ENCODE measurements at places on chromosomes 5 and 9.

GRCh38 chr5:142316681-142317080, 8.1 kb downstream of the SPRY4 start:
- no peak for DNase-seq

DNA sequence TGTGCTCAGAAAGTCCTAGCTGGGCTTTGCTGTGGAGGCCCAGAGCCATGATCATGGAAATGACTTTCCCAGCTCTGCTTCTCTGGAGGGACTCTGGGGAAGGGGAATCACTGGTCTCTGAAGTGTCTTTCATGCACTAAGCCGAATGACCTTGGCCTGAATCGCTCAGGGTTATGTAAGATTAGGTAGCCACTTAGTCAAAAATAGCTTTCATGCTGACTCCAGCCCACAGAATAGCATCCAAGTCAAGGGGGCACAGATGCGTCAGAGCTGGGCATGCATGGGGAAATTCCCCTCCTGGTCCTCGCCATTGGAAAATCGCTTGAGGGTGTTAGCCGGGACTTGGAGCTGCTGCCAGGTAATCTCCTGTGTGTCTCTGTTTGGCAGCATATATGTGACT, 36.1 kb upstream of the PPARGC1B start:
- DNase-seq = no peak

DNA sequence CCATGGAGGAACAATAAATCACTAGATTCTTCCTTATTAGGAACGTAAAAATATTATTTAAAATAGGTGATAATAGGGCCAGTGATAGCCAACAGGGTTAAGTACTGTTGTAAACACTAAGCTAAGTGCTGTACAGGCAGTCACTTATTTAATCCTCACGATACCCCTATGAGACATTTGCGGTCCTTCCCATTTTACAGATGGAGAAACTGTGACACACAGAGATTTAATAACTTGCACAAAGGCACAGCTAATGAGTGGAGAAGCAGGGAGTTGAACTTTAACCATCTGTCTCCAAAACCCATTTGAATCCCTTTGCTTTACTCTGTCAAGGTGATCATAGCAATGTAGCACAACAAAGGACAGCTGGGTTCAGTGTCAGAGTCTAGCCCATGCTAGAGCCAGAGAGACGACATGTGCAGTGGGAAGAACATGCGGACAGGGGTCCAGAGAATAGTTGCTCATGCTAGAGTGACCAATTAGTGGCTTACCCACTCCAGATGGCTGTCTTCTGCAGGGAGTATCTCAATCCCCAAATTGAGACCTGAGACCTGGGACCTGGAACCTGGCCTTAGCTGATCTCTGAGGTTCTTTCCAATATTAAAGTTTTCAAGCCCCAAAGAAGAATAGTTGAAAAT, 28.9 kb downstream of the STXBP1 start:
- no peak for DNase-seq

DNA sequence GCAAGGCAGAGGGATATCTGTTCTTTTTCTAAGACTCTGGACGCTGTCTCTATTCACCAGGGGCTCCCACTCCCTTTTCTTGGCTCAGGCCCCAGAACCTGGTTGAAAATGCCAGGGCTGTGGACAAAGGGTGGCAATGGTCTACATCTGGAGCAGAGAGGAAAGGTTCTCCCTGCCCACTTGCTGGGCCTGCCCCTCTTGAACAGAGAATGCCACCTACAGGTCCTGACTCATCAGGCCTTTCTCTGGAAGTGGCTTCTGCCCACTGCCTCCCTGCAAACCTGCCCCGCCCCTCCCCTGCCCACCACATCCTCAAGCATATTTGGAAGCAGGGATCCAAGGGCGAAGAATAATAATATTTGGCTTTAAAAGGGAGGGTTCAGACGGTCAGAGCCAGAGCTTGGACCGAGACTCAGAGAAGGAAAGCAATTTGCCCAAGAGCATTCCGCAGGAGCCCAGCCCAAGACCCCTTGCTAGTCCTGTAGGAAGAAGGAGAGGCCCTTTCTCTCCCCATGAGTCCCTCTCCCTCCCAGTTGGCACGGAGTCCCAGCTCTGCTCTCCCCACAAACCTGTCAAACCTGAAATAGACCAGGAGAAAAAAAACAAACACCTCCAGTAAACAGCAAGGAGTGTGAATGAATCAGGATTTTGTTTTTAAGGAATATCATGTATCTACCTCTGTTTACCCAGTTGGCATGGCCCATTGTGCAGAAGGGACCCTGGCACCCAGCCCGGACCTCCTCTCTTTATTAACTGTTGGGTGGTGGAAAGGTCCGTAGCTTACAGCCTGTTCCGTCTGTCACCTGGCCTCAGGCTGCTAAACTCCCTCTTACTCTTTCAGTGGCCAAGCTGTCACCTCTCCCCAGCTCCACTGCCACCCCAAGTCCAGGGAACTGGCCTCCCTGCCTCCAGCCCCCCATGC, 37.7 kb upstream of the STXBP1 start:
- DNase-seq = no peak

- DNase-seq = no peak
These were observed 2030.6 kb upstream of the NUDT12 start for GRCh38 chr5:105593011-105593760.

DNA sequence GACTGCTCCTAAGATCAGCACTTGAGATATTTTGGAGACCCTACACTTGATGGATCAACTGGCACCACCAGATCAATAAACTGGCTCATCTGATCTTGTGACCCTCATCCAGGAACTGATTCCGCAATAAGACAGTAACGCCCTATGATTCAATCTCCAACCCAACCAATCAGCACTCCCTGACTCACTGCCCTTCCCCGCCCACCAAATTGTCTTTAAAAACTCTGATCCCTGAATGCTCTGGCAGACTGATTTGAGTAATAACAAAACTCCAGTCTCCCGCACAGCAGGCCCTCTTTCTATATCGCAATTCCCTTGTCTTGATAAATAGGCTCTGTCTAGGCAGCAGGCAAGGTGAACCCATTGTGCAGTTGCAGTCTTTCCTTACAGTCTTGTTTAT, 677.0 kb downstream of the LRRC70 start:
- DNase-seq = no peak

GRCh38 chr5:60604771-60605170, 95.2 kb downstream of the DEPDC1B start:
- DNase-seq = no peak

DNA sequence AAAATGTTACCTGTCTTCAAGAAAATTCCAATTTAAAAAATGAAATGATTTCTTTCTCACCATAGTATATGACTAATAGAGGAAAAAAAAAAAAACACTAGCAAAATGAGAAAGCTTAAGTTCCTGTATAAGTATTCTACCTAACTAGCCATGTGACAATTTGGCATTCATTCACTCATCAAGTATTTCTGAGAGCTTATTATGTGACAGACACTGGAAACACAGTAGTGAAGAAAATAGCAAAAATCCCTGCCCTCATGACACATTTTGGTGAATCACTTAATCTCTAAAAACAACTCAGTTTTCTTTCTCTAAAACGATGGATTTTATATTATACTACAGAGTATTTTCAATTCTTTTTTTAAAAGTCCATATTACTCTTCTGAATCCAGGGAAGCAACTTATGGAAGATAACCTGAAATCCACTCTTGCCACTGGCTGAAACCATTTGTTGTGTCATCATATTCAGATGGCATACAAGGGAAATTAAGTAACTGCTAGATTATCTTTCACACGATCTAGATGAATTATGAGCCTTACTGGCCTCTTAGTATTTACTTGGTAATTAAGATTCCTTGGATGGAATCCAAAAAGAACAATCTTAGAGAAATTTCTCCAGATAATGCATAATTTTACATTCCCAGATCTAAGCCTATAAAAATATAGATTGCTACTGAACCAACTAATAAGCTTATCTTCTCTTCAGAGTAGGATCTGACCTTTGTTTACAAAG, 5.5 kb downstream of the PTBP3 start:
- no peak for DNase-seq

- DNase-seq = no peak
These were observed 44.1 kb downstream of the DCP2 start for GRCh38 chr5:113020461-113021273.

- no peak for DNase-seq
These were observed 135.4 kb downstream of the ISL1 start for GRCh38 chr5:51518607-51519006.

DNA sequence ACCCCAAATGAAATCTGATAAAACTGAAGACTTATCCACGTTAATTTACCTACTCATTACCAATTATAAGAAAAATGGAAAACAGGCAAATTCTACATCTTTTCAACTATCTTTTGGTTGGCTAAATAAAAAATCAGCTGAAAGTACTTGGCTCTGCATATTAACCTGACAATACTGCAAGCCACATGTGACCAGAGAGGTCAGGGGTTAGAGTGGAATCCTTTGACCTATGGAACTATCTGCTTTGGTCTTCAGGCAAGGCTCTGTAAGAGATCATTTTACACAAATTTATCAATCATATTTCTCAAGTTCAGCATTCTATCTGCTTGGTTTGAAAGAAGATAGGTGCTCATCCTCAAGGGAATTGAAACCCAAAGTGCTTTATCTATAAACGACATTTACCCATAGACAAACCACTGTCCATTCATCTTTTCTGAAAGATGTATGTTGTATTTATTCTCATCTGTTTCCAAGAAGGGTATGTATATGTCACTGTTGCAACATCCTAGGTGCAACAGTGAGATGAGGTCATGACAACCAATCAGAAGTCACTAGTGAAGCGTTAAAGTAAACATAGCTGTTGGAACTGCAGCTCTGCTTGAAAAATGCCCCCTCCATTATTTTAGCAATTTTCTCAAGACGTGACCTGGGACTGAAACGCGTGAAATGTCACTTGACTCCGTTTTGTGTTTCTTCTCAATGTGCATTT, 144.9 kb upstream of the POU5F2 start:
- no peak for DNase-seq

GRCh38 chr9:37792122-37792521, 7.3 kb upstream of the EXOSC3 start:
- no peak for DNase-seq

DNA sequence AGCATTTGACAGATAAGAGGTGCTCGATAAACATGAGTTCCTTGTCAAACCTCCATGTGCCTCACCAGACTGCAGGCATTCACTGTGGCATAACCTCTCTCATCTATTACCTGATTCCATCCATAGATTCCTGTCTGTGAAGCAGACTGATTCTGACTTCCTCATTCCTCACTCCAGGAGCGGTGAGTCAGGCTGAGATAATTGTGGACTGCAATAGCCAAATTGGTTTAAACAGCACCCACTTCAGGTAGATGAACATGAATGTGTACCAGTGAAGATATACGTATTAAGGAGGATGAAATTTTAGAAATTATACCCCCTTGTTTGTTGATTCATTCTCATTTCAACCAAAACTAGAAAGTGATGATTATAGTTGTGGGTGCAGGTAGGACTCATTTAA, 391.2 kb downstream of the HINT1 start:
- no peak for DNase-seq

DNA sequence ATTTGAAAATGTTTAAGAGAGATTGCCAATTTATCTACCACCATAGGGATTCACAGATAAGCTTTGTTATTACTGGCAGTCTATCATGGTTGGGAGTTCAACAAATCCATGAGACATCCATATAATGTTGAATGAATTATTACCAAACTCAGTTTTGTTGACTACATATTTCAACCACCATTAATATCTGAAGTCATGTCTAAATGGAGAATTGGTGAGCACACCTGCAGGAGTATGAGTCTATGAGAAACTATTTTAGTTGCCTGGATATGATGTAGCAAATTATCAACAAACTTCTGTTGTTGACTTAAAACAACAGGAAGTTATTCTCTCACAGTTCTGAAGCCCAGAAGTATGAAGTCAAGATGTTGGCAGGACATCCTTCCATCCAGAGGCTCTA, 126.8 kb upstream of the FBXL7 start:
- no peak for DNase-seq

All from activated naive CD4-positive, alpha-beta T cell (primary cell).